Activated CD4-positive, alpha-beta T cell treated with anti-CD3 and anti-CD28 coated beads, Interleukin-2, amount 50 U/mL, for 1 hour (primary cell): ENCODE measurements at places on chromosomes 1 and 21.
A peak's percentile ranks its signal among the peaks of the same experiment; 100 is the strongest.

- no peak for DNase-seq
These were observed 252.5 kb downstream of the SDCCAG8 start for GRCh38 chr1:243508303-243508713.

DNA sequence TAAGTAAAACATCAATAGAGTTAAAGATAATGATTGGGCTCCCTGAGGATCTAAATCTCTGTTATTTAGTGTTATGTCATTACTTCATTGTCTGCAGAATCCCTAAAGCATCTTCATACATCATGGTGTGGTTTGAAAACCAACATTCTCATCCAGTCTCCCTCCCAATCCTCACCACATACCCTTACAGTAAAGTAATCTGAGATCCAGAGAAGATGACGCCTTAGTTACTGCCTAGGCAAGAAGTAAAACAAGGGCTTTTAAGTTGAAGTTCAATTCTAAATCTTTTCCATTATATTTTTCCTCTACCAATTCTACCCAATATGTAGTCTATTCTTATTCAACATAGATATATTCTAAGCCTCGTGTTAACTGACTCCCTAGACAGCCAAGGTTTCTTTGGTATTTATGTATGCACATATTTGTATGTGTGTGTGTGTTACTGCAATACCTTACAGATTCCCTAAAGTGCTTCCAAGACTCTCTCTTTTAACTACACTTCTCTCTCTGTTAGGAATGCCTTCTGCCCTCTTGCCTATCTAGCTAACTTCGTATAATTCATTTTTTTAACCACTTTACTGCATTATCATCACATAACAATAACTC lies 17.3 kb downstream of the DPH5 start:
- no peak for DNase-seq

GRCh38 chr1:70420320-70420719 lies 9.3 kb downstream of the CTH start:
- no peak for DNase-seq

DNA sequence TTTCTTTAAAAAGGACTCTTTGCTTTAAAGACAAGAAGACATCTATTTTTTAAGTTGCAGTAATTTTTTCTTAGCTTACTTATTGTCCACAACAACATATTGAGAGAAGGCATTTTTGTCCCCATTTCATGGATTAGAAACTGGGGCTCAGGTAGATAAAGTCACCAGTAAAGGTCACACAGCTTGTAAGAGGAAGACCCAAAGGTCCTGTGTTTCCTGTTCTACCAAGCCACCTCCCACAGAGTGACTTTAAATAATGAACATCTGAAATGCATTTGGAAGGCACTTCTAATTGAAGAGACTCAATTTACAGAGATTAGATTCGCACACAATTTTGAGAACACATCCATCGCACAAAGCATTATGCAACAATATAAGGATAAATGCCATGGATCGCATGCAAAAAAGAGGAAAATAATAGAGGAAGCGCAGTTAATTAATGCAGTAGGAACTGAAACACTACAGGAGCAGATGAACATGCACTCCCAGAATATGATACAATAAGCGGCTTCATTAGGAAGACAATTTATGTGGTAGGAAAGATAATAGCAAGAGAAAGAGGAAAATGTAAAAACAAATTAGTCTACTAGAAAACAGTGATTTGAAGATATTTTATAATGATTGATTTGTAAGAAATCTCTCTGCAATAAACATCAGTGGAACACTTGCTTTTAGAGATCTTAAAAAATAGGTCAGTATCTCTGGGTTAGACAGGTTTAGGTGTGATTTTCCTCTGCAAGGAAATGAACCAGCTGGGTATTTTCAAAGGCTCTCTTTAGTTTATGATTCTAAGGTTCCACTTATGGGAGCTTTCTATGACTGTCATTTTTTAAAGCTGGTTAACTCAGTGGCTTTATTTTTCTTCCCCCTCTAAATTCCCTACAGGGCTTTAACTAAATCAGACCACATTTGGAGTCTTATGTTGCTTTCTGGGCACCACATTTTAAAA lies 27.1 kb upstream of the CD2 start:
- DNase-seq, result no peak

DNA sequence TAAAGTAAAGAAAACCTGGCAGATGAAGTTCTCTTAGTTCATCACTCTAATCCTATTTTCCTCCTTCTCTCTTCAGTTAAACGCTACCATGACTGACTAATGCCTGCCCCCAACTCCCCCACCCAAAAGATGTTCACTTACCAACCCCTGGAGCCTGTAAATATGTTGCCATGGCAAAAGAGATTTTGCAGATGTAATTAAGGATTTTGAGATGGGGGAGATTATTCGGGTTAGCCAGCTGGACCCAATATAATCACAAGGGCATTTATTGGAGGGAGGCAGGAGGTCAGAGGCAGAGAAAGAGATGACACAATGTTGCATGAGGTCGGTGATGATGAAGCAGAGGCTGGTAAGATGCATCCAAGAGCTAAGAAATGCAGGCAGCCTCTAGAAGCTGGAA lies 69.3 kb upstream of the PPP2R5A start:
- no peak for DNase-seq

GRCh38 chr1:162003830-162004215 lies 19.8 kb downstream of the OLFML2B start:
- no peak for DNase-seq

DNA sequence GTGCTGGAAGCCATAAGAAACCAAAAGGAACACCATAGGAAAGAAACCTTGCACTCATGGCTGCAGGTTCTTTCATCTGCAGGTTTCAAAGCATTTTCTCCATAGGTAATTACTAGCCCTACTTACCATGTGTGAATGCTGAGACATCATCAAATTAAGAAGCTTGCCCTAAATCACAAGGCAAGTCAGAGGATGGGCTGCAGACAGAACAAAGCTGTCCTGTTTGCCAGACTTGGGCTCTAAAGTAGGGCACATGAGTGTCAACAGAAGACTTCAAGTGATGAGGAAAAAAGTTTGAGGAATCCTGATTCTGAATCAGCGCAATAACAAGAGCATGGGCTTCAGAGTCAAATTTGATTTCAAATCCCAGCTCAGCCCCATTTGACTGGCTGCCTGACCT lies 5.8 kb upstream of the EPS15 start:
- DNase-seq, result no peak

GRCh38 chr1:191174298-191174697 lies 696.6 kb upstream of the BRINP3 start:
- DNase-seq, result no peak

DNA sequence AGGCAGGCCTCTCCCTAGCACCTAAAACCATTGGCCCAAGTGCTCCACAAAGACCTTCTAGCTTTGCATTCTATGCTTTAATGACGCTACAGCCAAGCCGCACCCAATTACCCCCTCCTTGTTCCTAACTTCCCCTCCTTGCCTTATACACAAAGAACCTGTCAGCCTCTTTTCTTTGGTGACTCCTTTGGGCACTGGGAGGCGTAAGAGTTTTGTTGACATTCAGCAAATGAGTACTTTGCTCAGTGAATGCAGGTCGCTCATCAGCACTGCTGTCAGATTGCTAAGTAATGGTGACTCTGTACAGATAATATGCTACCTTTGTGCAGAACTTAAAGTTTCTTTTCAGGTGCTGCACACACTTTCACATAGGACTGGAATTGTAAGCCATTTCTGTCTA lies 187.6 kb upstream of the FAM78B start:
- DNase-seq, result no peak

- DNase-seq, result peak; percentile 56
These were observed 46.3 kb downstream of the GPA33 start for GRCh38 chr1:167043752-167044488.

- no peak for DNase-seq
These were observed 67.2 kb upstream of the RUNX3 start for GRCh38 chr1:24996983-24997893.

GRCh38 chr1:231866392-231867331 lies 240.1 kb downstream of the DISC1 start:
- peak; percentile 56 for DNase-seq

- no peak for DNase-seq
These were observed 139.7 kb downstream of the CYYR1 start for GRCh38 chr21:26433386-26433785.

DNA sequence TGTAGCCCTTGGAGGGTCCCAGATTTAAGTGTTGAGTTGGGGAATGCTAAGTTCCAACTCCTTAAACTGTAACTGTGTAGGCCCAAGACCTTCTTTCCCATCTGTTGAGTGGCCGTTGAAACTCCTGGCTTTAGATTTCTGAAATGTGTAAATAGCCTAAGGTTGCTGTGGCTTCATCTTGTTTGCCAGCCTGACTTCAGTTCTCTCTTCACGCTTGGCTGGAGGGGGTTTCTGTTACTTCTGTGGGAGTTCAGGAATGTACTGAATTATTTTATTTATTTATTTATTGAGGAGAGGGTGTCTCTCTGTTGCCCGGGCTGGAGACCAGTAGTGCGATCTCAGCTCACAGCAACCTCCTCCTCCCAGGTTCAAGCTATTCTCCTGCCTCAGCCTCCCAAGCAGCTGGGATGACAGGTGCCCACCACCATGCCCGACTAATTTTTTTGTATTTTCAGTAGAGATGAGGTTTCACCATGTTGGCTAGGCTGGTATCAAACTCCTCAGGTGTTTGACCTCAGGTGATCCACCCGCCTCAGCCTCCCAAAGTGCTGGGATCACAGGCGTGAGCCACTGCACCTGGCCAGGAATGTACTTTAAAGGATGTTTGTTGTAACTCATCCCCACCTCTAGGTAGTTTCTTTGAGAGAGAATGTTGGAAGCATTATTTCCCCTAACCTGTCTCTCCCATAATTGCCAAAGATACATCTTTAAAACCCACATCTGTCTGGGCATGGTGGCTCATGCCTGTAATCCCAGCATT lies 5.9 kb downstream of the TTC39A start:
- DNase-seq, result no peak

- DNase-seq, result no peak
These were observed 260.8 kb downstream of the SPATA17 start for GRCh38 chr1:217891966-217892365.

DNA sequence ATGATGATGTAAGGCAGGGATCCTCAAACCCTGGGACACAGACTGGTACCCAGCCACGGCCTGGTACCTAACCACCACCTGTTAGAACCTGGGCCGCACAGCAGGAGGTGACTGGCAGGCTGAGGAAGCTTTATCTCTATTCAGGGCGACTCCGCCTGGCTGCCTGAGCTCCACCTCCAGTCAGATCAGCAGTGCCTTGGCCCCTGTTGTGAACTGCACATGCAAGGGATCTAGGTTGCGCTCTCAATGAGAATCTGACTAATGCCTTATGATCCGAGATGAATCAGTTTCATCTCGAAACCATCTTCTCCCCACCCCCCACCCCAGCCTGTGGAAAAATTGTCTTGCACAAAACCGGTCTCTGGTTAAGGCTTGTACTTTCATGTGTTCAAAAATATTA lies 4.2 kb downstream of the RNPC3 start:
- peak; percentile 17 for DNase-seq

GRCh38 chr1:223815020-223815853 lies 30.5 kb downstream of the TP53BP2 start:
- no peak for DNase-seq

DNA sequence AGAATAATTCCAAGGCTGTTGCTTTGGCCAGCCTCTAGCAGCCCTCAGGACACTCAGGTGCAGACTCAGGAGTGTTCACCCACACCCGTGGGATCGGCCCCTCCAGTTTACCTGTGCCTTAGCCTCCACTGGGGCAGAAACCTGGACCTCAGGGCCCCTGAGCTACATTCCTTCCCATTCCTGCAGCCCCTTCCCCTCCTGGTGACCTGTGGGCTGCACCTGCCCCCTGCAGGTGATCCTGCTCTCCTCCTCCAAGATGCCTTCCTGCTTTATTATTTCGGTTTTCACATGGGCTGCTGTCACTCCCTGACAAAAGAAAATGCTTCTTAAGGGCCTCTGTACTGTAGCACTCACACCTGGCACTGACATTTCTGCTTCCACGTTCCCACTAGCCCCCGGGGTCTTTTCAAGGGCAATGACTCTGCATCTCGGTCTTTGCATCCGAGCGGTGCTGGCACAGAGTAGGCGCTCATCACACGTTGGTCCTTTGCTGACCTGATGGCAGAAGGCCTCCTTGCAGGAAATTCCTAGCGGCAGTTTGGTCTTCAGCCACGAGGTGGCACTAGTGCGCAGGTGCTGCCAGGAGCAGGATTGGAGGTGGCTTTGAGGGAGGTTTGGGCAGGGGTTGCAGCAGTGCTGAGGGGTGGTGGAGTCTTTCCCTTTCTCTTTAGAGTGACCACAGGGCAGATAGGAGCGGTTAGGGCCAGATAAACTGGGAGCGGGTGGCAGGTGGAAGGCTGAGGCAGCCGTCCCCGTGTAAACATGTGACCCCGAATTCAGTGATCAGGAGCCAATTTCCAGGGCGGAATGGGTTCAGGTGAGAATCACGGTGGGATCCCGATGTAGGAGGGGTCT lies 25.3 kb upstream of the ETV3 start:
- peak; percentile 73 for DNase-seq

- no peak for DNase-seq
These were observed 54.9 kb upstream of the AJAP1 start for GRCh38 chr1:4599521-4599920.

GRCh38 chr1:160639652-160640051 lies 7.2 kb downstream of the SLAMF1 start:
- no peak for DNase-seq

DNA sequence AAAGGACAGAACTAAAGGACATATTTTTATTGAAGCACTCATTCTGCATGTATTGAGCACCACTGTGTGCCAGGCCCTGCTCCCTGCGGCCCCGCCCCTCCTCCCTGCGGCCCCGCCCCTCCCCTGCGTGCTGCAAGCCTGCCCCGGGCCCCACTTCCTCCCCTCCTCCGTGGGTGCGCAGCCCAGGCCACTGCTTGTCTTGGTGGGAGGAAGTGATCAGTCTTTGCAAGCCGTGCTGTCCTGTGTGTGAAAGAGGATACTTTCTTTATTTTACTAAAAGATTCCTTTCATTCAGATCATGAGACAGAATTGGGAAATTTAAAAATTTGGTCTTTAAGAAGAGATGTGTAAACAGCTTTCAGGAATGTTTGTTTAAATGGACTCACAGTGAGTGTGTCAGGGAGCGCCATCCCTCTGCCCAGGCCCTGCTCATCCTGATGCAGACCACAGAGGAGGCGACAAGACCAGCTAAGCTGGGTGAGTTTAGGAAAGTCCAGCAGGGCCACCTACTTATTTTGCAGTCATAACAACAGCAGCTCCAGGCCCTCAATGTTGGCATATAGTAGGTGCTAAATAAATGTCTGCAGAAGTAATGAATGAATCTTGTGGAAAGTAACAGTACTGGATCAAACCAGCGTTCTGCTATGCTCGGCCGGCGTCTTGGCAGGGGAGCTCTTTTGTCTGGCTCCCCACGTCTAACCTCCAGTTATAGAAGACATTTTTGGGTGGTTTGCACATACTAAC lies 88.3 kb upstream of the SELENON start:
- DNase-seq, result peak; percentile 50

DNA sequence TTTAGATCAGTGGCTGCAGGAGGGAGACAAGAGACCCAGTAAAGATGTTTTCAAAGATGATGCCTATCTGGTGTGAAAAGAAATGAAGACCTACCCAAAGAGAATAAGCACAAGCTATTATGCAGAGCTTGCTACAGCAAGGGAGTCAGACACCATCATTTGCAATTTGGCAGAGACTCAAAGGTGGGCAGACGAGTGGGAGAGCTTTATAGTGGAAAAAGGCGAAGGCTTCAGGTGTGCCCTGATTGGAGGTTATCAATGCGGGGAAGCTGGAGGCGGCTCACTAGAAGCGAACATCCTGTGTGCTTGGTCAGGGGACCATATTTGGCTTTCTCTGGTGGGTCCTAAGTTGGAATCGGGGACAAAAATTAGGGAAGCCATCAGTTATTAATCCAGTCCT lies 183.8 kb downstream of the DISC1 start:
- no peak for DNase-seq
